ENCODE measurements at places on chromosomes 7 and 10. TPM values are rescaled to one million over a fixed set of nuclear protein-coding genes. Genes with fewer than 3 reads are reported as not detected.

GRCh38 chr7:16559497-16560179 lies 33.0 kb downstream of the LRRC72 start:
- no peaks in the 10 kb centered on the region for H3K27me3 ChIP-seq
- no peak for DNase-seq
- H3K4me1 ChIP-seq, result no peaks in the 10 kb centered on the region

- H3K27ac ChIP-seq, result no peak overlapping the region
- no peaks in the 10 kb centered on the region for H3K36me3 ChIP-seq
- no peak for DNase-seq
- H3K4me3 ChIP-seq, result no peak overlapping the region
- H3K4me1 ChIP-seq, result no peaks in the 10 kb centered on the region
- H3K27me3 ChIP-seq, result no peaks in the 10 kb centered on the region
Measured at GRCh38 chr7:70487886-70488285, 644.1 kb upstream of the GALNT17 start.

- H3K36me3 ChIP-seq, result no peaks in the 10 kb centered on the region
- DNase-seq, result no peak
- no peak overlapping the region for H3K27ac ChIP-seq
- H3K4me3 ChIP-seq, result no peak overlapping the region
Measured at GRCh38 chr10:55449981-55450380, 649.0 kb upstream of the PCDH15 start.

Gene JCAD
- total RNA-seq, result 1.8 TPM

Gene HKDC1
- total RNA-seq, result 14.7 TPM

GRCh38 chr7:96016056-96016586 lies 243.8 kb downstream of the DYNC1I1 start:
- H3K4me1 ChIP-seq, result no peaks in the 10 kb centered on the region
- H3K36me3 ChIP-seq, result no peaks in the 10 kb centered on the region
- DNase-seq, result no peak
- no peak overlapping the region for H3K27ac ChIP-seq

Gene VSTM4
- 1.2 TPM for total RNA-seq

Gene FOXP2
- total RNA-seq, result 5.3 TPM

DNA sequence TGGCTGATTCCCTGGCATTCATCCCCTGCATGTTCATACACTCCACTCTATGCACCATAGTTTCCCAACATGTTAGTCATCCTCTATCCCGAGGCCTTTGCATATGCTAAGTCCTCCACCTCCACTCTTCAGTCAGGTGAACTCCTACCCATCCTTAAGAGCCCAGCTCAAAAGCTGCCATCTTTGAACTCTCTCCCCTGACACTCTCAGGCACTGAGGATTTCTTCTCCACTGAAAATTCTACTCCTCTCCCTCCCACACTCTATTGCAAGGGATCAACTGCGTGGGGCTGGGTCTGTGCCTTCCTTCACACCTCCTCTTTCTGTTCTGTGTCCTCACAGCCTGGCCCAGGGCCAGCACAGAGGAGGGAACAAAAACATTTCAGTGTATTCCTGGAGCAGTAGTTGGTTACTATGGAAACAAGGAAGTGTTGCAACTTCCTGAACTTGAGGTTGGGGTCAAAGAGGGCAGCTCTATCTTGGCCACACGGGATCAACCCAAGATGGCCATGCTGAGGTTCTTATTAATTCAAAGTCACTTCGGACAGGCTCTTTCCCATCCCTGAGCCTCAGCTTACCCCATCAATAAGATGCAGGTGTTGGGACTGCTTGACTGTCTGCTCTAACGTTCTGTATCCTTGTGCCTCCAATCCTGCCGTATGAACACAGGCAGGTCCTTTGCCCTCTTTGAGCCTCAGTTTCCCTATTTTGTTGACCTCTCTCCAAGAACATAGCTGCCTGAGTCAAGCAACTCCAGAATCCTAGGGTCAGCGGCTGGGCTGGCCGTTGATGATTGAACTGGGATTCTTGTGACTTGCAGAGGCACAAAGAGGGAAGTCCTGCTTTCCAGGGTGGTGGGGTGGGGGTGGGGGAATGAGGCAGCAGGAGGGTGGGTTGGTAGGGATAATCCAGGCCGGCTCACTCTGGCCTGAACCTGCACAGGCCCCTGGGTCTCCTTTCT lies 15.5 kb downstream of the ZMIZ1 start:
- peaks cover 53% of the 10 kb centered on the region for H3K4me1 ChIP-seq
- peak overlapping the region; percentile 57 for H3K27ac ChIP-seq
- no peaks in the 10 kb centered on the region for H3K36me3 ChIP-seq
- peak; percentile 93 for DNase-seq

DNA sequence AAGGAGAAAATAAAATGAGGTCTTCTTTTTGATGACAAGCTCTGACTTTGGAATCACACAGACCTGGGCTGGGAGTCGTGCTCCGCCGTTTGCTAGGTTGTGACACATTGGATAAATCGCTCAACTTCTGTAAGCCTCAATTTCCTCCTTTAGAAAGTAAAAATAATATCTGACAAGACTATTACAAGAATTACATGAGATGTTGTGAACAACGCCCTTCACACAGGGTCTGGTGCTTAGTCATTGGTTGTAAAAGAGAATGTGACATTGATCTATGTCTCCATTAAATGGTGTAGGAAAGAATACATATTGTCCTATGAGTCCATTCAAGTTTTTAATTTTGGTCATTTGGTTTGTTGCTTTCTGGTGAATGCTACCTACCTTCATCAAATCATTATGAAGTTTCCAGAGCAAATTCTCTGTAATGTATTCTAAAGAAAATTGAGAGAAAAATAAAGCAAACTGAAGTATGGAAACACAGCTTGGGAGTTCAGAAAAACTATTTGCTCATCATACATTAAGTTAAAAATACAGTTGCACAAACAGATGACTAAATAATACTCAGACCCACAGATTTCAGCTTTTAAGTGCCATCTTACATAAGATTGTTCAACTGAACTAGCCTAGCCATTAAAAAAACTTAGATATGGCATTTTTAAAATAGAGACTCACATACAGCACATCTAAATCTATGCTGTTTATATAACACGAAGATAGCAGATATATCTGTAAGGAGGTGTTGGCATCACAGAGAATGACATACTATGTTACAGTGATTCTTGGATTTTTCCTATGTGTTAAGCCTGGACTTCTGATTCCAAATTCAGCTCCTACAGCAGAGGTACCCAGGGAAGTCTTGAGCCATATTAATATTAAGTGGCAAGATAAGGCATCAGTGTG lies 12.3 kb upstream of the ADRB1 start:
- DNase-seq, result no peak
- H3K27me3 ChIP-seq, result no peaks in the 10 kb centered on the region
- H3K4me3 ChIP-seq, result no peak overlapping the region
- H3K27ac ChIP-seq, result no peak overlapping the region
- peaks cover 8% of the 10 kb centered on the region for H3K4me1 ChIP-seq
- H3K36me3 ChIP-seq, result no peaks in the 10 kb centered on the region

GRCh38 chr10:86855513-86855912 lies 99.1 kb downstream of the BMPR1A start:
- H3K4me3 ChIP-seq, result no peak overlapping the region
- DNase-seq, result no peak
- no peaks in the 10 kb centered on the region for H3K4me1 ChIP-seq
- no peaks in the 10 kb centered on the region for H3K27me3 ChIP-seq
- no peak overlapping the region for H3K27ac ChIP-seq

DNA sequence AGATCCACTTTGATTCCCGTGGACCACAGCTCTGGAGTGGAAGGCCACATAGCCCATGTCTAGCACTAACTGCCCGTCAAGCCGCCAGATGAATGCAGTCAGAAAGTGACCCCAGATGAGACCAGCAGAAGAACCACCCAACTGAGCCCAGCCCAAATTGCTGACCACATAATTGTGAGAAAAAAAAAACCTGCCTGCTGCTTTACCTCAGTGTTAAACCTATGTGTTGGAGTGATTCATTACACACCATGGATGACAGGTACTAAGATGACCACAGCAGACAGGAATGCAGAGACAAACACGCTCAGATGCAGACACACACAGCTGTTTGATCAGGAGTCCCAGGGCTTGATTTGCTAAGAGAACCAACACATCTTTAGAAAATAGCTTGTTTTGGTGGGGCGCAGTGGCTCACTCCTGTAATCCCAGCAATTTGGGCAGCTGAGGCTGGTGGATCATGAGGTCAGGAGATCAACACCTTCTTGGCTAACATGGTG lies 168.1 kb upstream of the PPP2R2D start:
- no peaks in the 10 kb centered on the region for H3K27me3 ChIP-seq
- H3K4me1 ChIP-seq, result no peaks in the 10 kb centered on the region
- no peaks in the 10 kb centered on the region for H3K36me3 ChIP-seq
- no peak overlapping the region for H3K4me3 ChIP-seq
- DNase-seq, result no peak

- H3K27ac ChIP-seq, result no peak overlapping the region
- no peaks in the 10 kb centered on the region for H3K27me3 ChIP-seq
- no peak overlapping the region for H3K4me3 ChIP-seq
- no peaks in the 10 kb centered on the region for H3K4me1 ChIP-seq
- no peak for DNase-seq
Measured at GRCh38 chr10:128018691-128019090, 107.5 kb downstream of the MKI67 start.

- H3K4me3 ChIP-seq, result no peak overlapping the region
- no peak for DNase-seq
- no peaks in the 10 kb centered on the region for H3K27me3 ChIP-seq
Measured at GRCh38 chr7:40551685-40552576, 417.1 kb downstream of the SUGCT start.

DNA sequence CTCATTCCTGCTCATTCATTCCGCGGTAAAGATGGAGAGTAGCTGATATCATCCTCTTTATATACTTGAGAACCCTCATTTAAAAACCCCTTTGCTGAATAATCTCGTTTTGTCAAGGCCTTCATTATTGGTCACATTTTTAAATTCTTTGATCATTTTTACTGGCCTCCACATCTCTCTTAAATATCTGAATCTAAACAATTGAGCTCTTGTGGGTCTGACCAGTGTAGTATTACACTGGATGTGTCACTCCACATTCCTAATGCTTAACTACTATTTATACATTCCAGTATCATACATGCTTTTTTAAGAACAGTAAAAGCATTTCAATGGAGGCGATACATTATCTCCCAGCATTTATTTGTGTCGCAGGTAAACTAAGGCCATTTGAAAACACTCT lies 12.6 kb upstream of the PRPS1L1 start:
- no peaks in the 10 kb centered on the region for H3K4me1 ChIP-seq
- H3K27me3 ChIP-seq, result no peaks in the 10 kb centered on the region
- H3K4me3 ChIP-seq, result no peak overlapping the region
- no peaks in the 10 kb centered on the region for H3K36me3 ChIP-seq
- no peak overlapping the region for H3K27ac ChIP-seq

Gene MMD2
- not detected for total RNA-seq

Gene WDFY4
- total RNA-seq, result 1.6 TPM

Gene CPXM2
- total RNA-seq, result 5.8 TPM

- DNase-seq, result no peak
- no peaks in the 10 kb centered on the region for H3K27me3 ChIP-seq
- H3K27ac ChIP-seq, result no peak overlapping the region
- no peaks in the 10 kb centered on the region for H3K4me1 ChIP-seq
Measured at GRCh38 chr7:69622960-69623359, 24.7 kb downstream of the AUTS2 start.

GRCh38 chr10:1567742-1568495 lies 169.4 kb downstream of the ADARB2 start:
- no peaks in the 10 kb centered on the region for H3K27me3 ChIP-seq
- no peak overlapping the region for H3K27ac ChIP-seq
- H3K4me1 ChIP-seq, result no peaks in the 10 kb centered on the region
- DNase-seq, result no peak

DNA sequence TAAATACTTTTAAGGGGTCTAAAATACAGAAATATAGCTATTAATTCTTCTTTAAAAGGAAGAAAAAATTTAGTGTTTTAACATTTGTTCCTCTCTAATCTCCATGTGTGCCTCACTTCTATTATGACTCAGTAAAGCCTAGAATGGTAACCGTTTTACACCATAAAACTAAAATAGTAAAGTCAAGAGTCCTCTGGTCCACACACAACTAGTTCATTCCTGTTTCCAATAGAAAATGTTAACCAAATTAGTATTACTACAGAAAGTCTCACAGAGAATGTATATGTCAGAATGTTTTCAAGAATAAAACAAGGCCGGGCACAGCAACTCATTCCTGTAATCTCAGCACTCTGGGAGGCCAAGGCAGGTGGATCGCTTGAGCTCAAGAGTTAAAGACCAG lies 55.8 kb downstream of the CNOT4 start:
- no peaks in the 10 kb centered on the region for H3K27me3 ChIP-seq
- no peak overlapping the region for H3K27ac ChIP-seq
- no peak overlapping the region for H3K4me3 ChIP-seq
- DNase-seq, result no peak
- no peaks in the 10 kb centered on the region for H3K4me1 ChIP-seq

Gene HTR5A
- not detected for total RNA-seq

- no peaks in the 10 kb centered on the region for H3K36me3 ChIP-seq
- H3K27me3 ChIP-seq, result peaks cover 6% of the 10 kb centered on the region
- H3K4me1 ChIP-seq, result no peaks in the 10 kb centered on the region
- H3K27ac ChIP-seq, result no peak overlapping the region
Measured at GRCh38 chr10:3071405-3072198, 4.3 kb downstream of the PFKP start.

DNA sequence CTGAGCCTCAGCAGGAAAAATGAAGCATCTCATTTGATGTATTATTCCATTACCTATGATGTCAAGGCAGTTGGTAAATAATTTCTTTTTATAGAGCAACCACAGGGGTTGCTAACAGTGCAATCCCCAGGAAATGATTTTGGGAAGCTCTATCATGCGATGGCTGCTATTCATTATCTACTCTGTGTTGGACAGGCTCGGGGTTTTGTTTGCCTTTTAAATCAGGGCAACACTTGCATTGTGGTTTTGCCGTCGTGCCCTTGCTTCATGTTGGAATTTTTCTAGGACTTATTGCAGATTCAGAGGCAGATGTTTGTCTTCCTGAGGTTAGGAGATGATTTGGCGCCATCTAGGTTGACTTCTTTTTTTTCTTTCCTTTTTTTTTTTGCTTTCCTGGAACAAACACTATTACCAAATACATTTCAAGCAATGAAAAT lies 128.4 kb downstream of the BICC1 start:
- DNase-seq, result no peak
- H3K4me3 ChIP-seq, result no peak overlapping the region
- H3K36me3 ChIP-seq, result no peaks in the 10 kb centered on the region
- H3K27ac ChIP-seq, result no peak overlapping the region

DNA sequence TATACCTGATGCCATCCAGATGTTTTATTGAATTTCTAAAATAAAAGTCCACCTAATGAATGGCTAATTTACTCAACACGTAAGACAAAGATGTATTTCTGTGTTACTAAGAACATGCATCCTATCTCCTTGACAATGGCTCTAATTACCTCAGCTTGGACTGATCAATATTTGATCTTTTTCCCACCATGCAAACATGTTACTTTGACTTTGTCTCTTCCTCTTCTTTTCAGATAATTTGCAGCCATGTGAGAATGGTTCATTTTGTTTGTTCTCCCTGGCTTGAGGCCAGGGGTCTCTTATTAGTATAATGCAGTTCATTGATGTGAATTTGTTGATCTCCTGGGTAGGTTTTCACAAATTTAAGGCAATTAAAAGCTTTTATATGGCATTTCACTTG lies 302.1 kb downstream of the ADK start:
- no peaks in the 10 kb centered on the region for H3K4me1 ChIP-seq
- H3K4me3 ChIP-seq, result no peak overlapping the region
- no peak overlapping the region for H3K27ac ChIP-seq
- DNase-seq, result no peak
- H3K36me3 ChIP-seq, result no peaks in the 10 kb centered on the region
- H3K27me3 ChIP-seq, result no peaks in the 10 kb centered on the region

Data from colonic mucosa (tissue), 4 donors.